ENCODE measurements at places on chromosomes 5 and 9.

GRCh38 chr5:111720333-111720890 lies 36.6 kb downstream of the NREP start:
- DNase-seq, result no peak

DNA sequence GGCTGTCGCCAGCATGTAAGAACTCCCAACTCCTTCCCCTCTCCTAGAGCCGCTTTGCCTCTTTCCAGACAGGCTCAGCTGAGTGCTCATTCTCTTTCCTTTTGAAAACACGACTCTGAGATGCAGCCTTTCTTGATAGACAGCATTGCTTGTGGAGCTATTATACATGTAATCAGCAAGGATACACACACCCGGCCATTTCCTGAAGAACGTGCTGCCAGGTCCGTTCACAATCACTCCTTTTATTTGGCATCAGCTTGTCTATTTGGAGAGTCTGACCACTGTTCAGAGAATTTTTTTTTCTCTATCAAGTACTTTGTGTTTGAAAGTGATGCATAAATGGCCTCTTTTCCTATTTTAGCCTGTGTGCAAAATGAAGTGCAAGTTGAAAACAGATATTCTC lies 328.7 kb downstream of the MARCHF11 start:
- DNase-seq, result no peak

DNA sequence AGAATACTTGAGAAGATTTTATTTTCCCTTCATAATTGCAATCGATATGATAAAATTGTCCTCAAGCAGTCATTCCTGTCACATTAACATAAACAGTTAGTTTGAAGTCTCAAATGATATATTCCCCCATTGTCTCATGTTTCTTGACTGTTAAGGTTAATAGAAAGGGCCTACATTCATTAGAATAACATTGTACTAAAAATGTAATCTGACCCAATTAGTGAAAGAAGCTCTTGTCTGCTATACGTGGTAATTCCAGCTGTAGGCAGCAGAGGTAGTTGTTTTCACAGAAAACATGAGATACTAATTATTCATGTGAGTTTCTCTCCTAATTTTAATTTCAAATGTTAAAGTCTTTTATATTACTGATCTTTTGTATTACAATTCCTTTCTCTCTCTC lies 25.9 kb upstream of the AP3B1 start:
- peak; percentile 51 for DNase-seq

DNA sequence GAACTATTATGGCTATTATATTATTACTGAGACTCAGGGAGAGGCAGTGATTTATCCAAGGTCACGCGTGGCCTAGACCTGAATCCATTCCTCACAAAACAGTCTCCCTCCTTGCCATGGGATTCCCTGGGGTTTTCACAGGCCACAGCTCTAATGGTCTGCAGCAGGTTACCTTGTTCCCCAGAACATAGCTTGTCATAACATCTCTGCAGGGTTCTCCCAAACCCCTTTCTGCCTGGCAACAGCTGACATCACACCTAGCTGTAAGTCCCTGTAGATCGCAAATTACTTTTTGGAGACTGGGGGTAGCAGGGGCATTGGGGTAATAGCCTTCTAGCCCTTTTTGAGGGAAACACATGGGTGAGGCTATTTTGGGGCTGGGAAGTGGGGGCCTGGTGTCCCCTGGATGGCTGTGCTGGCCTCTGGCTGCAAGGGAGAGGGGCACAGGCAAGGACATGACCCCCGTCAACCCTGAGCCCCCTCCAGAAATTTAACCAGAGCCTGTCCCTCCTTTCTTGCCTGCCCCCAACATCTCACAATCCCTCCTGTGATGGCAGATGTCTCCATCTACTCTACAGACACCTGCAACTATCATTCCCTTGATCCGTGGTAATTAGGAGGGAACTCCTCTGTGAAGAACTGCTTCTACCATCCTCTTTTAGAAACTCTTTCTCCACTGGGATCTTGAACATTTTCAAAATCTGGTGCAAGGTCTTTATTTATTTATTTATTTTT lies 1.3 kb downstream of the CD74 start:
- DNase-seq, result peak; percentile 82

GRCh38 chr5:82986404-82986803 lies 90.8 kb downstream of the TMEM167A start:
- no peak for DNase-seq

DNA sequence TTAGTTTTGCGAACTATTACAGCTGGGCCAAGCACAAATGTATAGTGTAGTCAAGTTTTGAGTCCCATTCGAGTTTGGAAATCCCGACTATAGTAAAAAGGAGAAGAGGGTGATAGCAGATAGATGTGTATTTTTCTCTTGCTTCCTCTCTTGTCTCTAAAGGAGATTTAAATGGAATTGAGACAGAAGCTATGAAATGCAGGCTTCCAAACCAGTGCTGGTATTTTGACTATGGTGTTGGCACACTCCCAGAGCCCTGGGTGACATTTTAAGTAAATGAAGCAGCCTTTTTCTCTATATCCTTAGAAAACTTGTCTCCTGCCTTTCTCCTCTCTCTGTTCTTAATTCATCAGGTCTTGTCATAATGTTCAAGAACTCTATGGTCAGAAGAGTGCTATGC lies 17.7 kb upstream of the AUH start:
- no peak for DNase-seq

DNA sequence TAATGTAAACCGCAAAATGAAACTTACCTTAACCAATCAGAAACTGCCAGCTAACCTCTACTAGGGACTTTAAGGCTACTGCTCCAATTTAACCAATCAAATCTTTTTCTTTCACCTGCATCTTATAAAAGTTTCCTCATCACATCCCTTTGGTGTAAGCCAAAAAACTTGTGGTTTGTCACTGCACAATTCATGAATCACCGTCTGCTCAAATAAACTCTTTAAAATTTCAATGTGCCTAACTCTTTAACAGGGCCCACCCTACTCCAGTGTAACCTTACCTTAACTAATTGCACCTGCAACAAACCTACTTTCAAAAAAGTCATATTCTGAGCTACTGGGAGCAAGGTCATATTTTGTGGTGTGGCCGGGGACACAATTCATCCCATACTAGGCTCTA lies 172.2 kb upstream of the GRAMD2B start:
- no peak for DNase-seq

DNA sequence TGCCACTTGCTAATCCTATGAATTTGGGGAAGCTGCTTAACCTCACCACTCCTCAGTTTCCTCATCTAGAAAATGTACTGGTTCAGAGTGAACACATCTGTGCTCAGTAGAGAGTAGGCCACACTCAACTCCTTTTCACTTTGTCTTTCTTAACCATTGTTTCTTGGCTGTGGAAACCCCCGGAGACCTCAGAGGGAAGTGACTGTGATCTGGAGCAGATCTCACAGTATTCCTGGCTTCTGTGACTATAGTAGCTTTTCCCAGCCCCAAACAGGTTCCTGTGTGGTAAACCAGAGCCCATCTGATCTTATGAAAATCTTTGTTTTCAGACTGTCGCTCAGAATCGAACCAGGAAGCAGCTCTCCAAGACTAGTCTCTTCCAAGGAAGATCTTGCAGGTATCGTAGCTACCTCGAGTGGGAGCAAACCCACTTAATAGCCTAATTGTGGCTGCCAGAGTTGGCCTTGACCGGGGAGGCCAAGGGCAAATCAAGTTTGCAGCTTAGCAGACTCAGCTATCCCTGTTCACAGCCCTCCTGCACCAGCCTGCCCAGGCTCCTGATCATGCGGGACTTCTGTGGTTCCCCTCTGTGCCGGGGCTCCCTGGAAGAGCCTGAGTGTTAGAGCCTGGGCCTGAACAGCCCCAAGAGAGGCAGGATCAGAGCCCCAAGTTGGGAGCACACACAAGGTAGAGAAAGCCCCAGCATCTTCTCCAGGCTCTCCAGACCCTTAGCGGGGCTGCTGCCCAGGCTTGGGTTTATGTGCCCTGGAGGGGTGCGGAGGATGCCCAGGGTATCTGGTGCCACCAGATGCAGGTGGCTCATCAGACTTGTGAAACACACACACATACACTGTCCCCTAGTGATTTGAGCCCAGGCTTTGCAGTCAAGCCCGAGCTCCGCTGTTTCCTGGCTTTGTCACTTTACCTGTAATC lies 52.2 kb upstream of the ANGPTL2 start:
- peak; percentile 31 for DNase-seq

DNA sequence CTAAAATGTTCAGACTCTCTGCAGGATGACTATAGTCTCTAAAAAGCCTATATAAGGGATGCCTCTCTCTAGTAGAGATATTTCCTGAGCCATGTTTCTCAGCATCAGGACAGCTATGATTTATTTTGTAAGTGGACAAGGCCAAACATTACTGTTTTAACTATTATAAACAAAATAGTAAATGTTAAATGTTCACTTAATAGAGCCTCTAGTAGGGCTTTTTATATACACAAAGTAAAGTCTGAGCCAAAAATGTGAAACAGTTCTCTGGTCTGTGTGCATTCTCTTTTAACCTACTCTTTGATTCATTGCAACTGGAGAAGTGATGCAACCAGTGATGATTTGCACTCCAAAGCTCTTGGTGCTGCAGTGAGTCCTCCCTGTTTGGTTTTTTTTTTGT lies 220.5 kb downstream of the GDNF start:
- DNase-seq, result no peak

DNA sequence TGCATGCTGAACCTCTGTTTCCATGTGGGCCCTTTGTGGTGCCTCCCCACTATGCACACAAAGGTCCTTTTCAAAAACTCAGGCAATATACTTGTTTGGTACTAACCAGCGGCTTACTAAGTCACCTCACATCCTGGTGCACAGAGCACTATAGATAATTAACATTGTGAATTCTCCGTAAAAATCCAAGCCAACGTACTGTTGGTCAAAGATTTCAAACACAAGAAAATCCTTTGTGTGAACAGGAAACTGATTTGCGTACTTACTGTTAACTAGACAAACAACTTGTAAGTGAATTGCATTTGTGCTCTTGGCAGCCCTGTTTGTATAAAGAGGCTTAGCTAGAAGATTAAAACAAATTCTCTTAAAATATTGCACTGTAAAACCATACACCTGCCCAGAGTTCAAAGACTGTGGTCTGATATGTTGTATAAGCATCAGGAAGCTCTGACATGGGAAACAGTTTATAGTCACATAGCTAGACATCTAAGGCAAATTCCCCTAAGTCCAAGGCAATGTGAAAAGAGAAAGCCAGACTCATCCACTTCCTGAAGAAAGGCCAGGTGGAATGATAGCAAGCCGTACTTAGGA lies 125.0 kb upstream of the SLC12A2 start:
- no peak for DNase-seq

DNA sequence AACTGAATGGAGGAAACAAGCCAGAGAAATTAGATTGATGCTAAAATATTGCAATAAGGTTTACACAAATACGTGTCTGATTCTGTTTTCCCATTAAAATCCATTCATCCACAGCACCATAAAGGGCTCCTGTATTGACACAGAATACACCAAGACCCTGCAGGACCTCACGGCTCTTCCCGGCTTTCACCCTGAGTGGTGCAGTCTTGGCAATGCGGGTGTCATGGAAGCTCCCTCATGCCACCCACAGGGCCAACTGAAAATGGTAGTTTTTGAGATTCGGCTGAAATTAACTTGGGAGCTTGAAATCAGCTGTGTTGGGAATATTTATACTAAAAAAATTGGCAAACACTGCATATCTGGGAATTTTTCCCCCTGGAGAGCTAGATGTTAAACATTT lies 17.3 kb upstream of the EXOC3 start:
- DNase-seq, result peak; percentile 53

DNA sequence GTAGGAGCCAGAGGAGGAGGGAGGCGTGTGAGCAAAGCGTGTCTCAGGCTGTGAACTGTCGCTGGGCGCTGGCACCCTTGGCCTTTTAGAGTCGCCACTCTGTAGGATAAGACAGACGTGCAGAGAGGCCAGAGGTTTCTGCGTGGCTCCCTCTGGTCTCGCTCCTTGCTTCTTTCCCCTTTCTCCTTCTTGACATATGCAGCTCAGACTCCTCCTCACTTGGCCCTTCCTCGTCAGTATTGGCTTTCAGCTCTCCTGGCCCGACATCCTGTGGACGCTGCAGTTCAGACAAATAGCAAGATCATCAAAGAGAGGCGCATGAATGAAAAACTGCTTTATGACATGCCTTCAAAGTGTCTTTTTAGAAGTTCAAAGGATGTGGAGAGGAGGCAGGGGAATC lies 116.8 kb upstream of the SPRY4 start:
- no peak for DNase-seq

DNA sequence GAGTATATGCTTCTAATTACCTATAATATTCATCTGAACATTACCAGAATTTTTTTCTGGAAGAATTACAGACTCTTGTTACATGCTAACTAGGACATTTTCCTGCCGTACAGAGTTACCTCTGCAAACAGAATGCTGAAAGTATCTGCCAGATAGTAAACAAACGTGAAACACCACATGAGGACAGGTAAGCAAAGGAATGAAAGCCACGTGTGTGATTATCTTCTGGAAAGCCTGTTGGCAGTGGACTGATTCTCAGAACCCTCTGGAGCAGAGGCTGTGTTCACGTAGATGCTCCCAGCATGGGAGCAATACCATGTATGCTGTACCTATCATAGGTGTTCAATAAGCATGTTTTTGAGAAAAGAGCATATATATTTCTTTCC lies 472.6 kb downstream of the ENC1 start:
- no peak for DNase-seq

DNA sequence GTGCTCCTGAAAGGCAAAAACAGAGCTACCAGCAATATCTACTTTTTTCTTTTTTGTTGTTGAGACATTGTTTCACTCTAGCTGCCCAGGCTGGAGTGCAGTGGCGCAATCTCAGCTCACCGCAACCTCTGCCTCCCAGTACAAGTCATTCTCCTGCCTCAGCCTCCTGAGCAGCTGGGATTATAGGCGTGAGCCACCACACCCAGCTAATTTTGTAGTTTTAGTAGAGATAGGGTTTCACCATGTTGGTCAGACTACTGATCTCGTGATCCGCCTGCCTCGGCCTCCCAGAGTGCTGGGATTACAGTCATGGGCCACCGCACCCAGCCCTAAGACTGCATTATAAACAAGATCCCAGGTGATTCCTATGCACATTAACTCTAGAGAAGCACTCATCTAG lies 17.0 kb downstream of the PLPP1 start:
- no peak for DNase-seq

- no peak for DNase-seq
These were observed 710 bp upstream of the WDR55 start for GRCh38 chr5:140664030-140664358.

DNA sequence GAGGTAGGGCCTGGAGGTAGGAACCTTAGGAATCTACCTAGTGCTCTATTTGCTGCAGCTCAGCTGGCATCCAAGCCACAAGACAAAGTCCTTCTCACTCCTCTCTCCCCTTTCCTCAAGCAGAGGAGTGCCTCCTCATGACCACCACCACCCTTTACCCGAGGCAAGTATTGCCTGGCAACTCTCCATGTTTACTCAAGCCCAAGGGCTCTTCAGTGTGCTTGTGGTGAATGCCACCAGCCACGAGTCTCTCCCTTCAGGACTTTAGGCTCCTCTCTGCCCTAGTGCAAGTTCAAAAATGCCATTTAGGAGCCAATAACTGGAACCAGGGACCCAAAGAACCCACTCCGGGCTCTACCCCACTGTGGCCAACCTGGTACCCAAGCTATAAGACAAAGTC lies 514.5 kb upstream of the RGMB start:
- no peak for DNase-seq

- peak; percentile 78 for DNase-seq
These were observed 2.5 kb downstream of the PTGES2 start for GRCh38 chr9:128124873-128125579.

Measured in suppressor macrophage treated with lipopolysaccharide for 1 hour (primary cell).